Left cardiac atrium (tissue), 4 donors: ENCODE measurements at places on chromosomes 6 and 20. TPM values are rescaled to one million over a fixed set of nuclear protein-coding genes. Genes with fewer than 3 reads are reported as not detected.

The BFSP1 gene
- 0.68 TPM for total RNA-seq

The RIMS4 gene
- total RNA-seq: 0.80 TPM

DNA sequence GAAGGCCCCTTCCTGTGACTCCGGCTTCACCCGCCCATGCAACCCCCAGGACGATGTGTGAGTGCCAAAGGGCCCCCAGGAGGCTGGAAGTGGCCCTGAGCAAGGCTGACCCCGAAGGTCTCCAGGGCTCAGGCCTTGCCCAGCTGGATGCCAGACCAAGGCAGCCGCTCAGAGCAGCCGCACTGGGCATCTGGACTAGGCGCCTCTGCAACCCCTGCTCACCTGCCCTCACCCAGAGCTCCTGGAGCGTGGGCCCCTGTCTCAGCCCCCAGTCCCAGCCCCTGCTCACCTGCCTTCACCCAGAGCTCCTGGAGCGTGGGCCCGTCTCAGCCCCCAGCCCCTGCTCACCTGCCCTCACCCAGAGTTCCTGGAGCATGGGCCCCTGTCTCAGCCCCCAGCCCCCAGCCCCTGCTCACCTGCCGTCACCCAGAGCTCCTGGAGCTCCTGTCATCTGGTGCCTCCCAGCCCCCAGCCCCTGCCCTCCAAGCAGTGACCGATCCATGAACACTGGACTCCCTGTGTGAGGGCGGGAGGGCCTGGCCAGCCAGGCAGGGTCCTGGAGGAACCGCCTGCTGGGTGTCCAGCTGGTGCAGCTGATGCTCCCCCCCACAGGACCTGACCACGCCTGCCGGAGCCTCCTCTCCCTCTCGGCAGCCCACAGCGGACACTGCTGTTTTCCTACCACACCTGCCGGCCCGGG is 1.1 kb downstream of the SRMS start:
- DNase-seq: no peak

DNA sequence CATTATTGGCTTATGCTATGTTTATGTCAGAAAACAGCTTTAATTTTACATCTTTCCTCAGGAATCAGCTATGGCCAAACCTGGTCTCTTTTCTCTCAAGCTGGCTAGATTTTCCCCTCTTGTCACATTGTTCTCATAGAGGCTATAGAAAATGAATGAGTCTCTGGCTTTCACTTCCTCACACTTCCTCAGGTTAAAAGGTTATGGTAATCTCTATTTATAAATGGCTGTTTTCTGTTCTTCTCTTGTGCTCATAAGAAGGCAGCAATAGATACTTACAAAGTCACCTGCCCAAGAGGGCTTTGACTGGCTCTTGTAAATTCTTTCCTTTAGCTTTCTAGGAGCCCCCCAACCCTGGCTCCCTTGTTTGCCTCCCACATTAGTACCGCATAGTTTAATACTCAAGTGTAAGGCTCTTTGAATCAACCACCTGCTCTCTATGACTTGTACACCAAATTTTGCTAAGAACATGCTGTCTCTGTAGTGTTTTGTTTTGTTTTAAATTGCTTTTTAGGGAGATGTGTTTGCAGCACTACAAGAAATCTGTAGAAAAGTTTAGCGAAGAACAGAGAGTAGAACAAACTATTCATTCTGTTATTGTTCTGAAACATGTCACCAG is 897.4 kb upstream of the CITED2 start:
- no peak for DNase-seq

DNA sequence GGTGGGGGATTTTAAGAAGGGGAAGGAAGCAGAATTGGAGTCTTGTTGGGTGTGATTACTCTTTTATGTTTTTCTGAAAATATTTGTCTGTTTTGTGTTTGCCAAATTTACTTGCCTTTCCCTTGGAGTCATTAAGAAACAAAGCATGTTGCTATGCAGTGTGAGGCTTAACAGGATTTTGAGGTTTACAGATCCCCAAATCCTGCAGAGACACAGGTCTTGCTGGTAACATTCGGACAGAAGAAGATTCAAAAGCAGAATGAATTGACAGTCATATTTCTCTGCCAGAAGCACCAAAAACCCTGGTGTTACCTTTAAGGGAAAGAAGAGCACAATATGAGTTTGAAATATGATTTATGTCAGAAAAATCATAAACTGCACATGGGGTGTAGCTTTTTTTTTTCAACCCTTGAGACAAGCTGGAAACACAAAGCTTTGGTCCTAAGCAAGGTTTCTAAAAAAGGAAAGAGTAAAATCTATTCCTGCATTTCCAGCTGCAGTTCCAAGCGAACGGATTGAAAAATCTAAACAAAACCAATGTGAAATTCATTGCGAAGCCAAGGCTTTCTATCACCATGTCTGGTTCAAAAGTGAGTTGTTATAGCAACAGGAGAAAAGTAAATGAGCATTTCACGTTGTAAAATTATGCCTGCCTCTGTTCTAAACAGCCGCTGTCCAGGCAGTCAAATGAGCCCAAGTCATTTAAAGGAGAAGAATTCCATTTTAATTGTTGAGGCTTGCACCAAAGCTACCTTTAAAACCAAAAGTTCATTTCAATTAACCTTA is 358.9 kb upstream of the SASH1 start:
- no peak for DNase-seq

DNA sequence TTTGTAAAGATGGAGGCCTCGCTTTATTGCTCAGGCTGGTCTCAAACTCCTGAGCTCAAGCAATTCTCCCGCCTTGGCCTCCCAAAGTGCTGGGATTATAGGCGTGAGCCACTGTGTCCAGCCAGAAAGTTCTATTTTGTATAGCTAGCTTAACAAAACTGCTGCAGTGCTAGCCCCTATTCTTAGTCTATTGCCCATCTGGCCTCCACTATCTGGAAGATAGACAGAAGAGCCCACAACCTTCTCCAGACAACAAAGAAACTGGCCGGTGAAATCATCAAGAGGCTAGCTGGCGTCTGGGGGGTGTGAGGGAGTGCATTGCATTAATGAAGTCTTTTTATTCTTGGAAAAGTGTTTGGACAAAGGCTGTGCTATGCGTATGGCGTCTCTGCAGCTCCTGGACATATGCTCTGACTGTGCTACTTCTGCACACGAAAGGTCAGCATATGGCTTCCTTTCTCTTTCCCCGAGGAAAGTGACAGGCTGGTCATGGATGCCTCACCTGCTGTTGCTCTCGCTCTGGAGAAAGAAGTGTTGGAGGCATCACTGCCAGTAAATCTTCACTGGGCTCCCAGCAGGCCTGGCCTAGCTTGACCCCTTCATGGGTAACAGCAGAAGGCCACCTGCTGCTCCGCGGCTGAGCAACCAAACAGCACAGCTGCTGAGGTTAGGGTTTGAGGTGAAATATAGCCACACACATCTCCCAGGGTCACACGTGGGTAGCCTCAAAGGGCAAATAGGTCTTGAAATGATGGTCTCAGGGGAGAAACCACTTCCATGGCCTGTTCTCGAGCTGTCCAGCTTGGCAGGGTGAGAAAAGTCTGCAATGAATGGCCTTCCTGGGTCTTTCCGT is 95.1 kb upstream of the IYD start:
- DNase-seq: no peak
